T-cell (primary cell): ENCODE measurements at places on chromosomes 11 and 22.

- no peak for DNase-seq
Observed at GRCh38 chr11:134780486-134781147, 368.6 kb upstream of the B3GAT1 start.

DNA sequence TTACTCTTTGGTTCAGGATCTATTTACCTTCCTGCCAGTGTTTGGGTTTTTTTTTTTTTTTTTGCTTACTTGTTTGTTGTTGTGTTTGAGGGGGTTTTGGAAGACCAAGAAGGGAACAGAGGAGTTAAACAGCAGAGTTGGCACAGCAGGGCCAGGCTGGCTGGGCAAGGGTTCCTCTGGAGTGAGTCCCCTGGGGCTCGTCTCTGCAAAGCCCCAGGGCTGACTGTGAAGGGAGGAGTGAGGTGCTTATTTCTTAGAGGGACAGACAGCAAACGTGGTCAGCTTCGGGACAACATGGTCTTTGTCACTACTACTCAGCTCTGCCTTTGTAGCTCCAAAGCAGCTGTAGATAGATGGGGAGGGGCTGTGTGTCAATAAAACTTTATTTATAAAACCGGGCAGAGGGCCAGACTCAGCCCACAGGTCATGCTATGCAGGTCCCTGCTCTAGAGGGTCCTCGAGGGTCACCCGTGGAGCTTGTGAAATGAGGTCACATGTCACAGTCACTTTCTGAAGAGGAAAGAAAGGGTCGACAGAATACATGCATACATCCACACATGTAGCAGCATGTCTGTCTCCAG is 1404.7 kb downstream of the BRD1 start:
- DNase-seq: no peak

DNA sequence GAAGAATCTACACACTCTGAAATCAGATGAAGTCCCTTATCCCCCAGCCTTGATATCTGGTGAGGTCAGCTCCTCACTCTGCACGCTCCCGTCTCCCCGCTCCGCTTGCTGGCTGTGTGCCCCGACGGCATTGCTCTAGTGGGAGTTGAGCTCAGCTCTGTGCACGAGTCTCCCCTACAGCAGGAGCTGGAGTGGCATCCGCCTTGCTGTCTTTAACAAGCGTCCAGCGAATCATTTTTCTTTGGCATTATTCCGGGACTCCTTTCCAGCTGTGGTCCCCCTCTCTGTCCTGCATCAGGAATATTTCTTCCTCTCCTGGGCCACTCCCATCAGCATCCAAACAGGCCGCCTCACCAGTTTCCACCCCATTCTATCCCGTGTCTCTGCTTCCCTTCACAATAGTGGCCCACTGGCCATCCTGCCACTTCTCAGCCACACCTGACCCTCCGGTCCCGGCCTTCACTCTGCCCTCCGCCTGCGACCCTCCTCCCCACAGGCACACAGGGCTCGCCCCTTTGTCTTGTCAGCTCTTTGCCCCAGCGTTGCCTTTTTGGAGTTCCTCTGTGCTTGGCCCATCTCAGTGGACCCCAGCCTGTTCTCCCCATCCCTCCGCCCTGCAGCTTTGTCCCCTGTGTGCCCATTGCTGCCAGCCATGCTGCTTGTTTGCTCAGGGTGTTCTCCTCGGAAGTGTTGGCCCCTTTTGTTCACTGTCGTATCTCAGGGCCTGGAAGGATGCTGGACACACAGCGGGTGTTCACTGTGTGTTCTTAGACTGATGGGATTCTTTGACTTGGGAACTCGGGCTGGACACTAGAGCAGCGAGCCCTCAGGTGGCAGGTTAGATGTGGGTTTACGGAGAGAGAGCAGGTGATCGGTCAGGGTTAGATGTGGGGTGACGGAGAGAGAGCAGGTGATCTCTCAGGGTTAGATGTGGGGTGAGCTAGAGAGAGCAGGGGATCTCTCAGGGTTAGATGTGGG is 441.8 kb downstream of the TBC1D22A start:
- no peak for DNase-seq

GRCh38 chr11:103491777-103492176 is 382.6 kb downstream of the DYNC2H1 start:
- DNase-seq: no peak

DNA sequence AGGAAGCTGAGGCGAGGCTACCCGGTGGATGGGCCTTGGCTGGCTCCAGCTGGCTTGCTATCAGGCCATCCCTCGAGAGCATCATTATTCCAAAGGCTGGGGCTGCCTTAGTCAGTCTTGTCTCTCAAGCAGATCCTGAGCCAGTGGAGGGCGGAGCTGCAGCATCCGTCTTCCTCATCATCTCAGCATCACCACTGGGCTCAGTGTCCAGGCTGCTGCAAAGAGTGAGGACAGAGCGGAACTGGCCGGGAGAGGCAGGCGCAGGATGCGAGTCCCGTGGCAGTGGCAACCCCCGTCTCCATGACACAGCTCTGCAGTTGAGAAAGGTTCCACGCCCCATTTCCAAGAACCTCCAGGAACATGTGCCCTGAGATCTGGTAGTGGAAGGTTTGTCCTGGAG is 4.4 kb downstream of the TP53I11 start:
- no peak for DNase-seq

DNA sequence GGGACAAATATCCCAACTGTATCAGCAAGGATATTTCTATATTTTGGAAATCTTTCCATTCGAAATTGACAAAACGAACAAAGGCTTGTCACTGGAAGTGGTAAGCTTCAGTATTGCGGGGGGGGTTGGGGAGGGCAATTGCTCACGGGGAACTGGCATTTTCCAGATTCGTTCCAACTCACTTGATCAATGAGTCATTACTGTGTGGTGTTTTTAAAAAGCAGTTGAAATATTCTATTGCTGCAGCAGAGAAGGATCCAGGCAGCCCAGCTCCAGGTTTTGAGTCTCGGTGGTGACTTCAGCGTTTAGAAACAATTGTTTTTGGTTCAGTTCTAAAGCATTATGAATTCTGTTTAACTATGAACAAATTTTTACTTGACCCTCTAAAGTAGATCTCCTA is 33.8 kb upstream of the FBLN1 start:
- no peak for DNase-seq
